GM12891 (cell line): ENCODE measurements at places on chromosomes 7 and 10.
A peak's percentile ranks its signal among the peaks of the same experiment; 100 is the strongest.

DNA sequence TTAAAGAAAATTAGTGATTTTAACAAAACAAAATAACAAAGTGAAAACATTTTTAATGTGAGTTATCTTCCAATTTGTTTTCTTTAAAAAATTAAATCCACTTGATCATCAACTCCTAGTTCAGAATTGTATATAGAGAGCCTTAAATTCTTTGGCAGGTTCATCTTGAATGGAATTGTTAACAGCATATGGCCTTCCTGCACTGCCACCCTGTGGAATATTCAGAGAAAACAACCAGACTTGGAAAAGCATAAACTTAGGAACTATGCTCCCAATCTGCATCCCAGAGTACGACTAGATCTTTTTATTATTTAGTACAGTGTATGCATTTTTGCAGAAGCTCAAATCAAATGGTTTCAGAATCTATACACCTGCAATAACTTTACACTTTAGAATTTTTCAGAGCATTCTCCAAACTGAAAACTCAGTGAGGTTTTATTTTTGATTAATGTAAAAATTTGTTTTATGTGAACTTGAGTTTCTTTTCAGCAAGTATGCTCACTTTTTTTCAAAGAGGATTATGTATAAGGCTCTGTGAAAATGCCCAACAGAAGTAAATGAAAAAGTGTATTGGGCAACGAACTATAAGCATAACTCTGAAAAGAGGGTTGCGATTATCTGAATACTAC is 44.9 kb upstream of the ANK3 start:
- no peak for DNase-seq

DNA sequence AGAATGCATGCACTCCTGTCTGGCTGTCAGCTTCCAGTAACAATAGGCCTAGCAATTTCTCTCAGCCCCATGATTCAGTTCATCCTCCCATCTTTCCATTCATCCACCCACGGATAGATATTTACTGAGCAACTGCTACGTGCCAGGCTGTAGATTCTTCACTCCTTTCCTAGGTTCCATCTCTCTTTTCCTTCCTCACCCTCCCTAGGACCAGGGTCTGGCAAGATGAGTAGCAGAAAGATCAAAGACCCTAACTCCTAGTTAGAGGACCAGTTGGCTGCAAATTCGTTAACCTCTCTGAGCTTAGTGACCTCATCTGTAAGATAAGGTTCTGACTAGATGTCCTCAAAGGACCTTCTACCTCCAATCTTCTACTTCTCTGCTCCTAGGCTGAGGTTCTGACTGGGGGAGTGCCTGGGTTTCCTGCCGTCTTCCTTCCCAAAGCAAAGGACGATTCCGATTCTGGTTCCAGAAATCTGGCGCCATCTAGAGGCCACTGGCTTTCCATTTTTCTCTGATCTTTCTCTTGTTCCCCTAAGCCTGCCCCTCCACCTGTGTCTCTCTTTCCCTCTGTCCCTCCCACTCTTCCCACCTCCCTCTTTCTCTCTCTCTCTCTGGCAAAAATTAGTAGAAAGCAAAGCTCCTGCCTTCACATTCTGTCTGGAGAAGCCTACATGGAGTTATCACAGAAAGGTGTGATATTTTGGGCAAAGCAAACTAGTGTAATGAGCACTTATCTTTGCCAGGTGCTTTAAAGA is 26.2 kb downstream of the TBATA start:
- DNase-seq: peak; percentile 61

GRCh38 chr7:105786520-105787470 is 89.6 kb downstream of the ATXN7L1 start:
- DNase-seq: no peak

DNA sequence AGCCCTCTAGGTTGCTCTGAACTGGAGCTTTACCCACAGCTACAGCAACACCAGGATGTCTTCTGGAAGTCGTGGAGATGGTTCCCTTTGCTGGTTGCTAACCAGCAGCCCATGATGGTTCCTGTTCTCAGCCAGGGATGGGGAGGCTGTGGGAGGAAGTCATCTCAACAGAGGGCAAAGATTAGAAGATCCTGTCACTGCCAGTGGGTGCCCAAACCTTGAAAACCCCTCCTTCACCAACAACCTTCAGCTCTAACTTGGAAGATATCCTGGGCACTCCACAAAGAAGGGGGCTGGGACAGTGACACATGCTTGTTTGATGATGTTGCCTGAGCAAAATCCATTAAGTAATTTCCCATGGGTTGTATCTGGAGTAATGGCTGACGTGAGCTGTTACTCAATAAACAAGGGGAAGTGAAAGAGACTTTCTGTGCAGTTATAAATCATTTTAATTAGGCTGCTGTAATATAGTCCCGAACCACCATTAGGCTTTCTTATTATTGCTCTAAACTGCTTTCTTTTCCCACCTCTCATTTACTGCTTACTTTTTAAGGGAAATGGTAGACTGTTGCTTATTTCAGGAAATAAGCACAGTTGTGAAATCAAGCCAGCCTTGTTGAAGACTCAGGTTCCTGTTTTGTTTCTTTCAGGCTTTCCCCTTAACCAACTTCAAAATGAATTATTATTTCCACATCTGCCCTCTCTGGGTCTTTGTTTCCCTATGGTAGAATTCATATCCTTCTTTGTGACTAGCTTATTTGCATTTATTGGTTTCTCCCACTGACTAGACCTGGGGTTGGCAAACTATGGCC is 124.8 kb downstream of the PPP1R17 start:
- no peak for DNase-seq

DNA sequence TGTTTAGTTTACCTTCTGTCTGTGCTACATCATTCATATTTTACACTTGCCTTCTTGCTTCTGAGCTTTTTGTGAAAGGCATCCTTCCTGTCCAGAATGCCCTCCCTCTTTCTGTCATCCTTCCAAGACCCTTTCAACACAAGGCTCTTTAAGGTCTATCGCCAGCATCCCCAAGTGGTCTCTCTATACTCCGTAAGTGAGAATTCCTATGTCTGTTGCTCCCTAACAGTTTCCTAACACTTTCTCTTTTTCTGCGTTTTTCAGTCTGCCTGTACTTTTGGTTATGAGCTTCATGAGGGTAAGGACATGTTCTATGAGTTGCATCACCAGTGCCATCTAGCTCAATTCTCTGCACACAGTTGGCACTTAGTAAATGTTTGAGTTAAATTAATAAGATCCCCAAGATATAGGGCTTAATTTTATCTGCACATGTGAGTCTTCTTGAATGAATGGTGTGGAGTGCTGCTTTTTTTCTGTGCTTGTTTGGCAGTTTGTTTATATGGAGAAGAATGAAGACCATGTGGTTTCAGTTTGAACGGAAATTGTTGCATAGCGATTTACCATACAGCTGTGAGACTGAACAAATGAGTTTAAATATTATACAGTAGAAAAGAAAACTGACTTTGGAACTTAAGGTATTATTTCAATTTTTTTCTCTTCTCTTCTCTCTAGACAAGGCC is 29.4 kb downstream of the RABGEF1 start:
- no peak for DNase-seq

- no peak for DNase-seq
Observed at GRCh38 chr7:22894546-22894945, 71.9 kb upstream of the TOMM7 start.

DNA sequence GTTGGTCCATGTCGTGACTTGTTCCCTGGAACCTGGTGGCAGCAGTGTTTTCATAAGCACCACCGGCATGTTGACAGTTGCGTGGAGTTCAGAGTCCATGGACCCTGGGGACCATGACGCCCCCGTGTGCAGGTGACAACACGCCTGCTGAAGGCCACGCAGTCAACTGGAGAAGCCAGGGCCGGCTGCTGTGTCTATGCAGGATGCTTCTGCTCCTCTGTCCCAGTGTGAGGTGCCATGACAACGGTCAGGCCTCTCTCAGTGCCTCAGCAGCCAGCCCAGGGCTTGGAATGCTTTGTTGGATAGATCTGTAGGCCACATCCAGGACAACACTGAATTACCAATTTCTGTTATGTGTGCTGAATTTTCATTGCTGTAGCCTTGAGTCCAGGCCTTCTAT is 10.7 kb upstream of the VIPR2 start:
- DNase-seq: no peak

- DNase-seq: no peak
Observed at GRCh38 chr10:113894581-113894980, 40.1 kb downstream of the NHLRC2 start.

DNA sequence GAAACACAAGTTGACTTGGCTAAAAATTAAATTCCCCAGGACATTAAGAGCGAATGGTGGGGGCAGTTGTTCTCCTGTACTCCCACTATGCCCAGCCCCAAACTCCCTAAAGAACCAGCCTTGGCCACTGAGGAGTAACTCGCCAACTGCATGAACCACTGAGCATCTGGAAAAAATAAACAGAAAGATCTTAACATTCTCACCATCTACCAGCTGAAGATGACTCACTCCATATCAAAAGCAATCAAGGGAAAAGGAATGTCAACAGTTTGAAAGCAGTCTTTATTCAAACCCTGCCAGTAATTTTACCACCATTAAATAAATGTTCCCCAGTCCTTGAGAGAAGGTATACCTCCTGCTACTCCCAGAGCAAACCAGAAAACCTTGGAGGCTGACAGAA is 45.4 kb downstream of the CTTNBP2 start:
- no peak for DNase-seq

GRCh38 chr10:13873196-13873595 is 286.4 kb downstream of the PRPF18 start:
- no peak for DNase-seq

GRCh38 chr7:77797734-77798393 is 370 bp downstream of the TMEM60 start:
- DNase-seq: no peak

DNA sequence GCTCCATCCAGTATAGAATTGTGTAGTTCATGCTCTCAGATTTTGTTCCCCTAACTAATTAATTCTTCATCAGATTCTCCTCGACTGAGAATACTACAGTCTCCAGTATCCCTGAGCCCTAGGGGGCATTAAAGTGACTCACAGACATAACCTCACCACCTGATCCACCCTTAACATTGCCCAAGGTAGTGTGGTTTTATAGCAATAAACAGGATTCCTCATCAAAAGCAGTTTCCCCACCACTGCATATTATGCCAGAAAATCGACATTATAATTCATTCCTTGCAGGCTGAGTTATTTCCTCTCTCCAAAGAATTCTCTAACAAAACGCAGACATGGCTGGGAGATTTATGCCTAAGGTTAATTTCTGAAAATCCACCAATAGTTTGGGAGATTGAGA is 1402.5 kb upstream of the CELF2 start:
- DNase-seq: no peak

- DNase-seq: no peak
Observed at GRCh38 chr10:114246679-114247305, 7.7 kb downstream of the VWA2 start.

GRCh38 chr7:67604461-67605386 is 608.1 kb downstream of the TYW1 start:
- no peak for DNase-seq

DNA sequence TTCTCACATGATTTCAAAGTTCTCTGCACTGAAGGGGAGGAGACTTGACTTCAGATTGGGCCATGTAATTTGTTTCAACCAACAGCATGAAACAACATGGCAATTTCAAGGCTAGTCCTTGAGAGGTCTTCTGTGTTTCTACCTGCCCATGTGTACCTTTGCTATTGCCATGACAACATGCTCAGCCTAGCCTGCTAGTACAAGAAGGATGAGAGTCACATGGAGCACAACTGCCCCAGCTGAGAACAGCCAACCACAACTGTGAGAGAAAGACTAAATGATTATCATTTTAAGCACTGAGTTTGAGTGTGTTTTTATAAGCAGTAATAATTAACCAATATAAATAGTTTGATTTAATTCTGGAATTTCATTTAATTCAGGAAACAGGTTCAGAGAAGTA is 41.9 kb downstream of the ANKMY2 start:
- DNase-seq: no peak

- no peak for DNase-seq
Observed at GRCh38 chr10:30782537-30783461, 153.2 kb upstream of the LYZL2 start.

- no peak for DNase-seq
Observed at GRCh38 chr7:89002981-89003956, 207.7 kb upstream of the TEX47 start.

GRCh38 chr7:20438694-20439376 is 108.1 kb downstream of the ITGB8 start:
- no peak for DNase-seq

DNA sequence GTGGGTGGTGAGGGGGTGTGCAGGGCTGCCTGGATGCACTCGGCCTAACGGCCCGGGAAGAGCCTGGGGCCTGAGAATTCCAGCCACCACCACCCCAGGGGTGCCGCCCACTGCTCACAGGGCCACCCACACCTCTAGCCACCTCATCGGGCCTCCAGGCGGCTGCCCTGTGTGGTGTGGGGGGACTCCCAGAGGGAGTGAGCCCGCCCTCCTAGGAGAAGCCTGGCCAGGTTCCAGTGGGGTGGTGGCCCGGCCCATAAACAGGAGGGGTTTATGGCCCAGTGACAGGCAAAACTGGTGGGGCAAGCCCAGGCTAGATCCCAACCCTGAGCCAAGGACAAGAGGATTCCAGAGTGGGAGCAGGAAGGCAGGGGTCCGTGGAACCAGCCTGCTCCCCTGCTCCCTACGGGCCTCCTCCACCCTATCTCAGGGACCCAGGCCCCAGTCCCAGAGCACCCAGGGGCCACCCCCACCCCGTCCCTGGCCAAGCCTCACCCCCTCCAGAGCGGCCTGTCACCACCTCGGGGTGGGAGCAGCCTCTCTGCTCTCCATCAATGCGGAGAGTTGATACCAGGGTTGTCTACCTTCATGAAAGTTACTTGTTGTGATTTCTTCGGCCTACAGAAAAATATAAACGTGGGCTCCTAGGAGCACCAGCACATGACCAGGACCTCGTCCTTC is 20.2 kb upstream of the PDGFA start:
- no peak for DNase-seq

GRCh38 chr7:70735313-70735712 is 396.6 kb upstream of the GALNT17 start:
- DNase-seq: no peak

DNA sequence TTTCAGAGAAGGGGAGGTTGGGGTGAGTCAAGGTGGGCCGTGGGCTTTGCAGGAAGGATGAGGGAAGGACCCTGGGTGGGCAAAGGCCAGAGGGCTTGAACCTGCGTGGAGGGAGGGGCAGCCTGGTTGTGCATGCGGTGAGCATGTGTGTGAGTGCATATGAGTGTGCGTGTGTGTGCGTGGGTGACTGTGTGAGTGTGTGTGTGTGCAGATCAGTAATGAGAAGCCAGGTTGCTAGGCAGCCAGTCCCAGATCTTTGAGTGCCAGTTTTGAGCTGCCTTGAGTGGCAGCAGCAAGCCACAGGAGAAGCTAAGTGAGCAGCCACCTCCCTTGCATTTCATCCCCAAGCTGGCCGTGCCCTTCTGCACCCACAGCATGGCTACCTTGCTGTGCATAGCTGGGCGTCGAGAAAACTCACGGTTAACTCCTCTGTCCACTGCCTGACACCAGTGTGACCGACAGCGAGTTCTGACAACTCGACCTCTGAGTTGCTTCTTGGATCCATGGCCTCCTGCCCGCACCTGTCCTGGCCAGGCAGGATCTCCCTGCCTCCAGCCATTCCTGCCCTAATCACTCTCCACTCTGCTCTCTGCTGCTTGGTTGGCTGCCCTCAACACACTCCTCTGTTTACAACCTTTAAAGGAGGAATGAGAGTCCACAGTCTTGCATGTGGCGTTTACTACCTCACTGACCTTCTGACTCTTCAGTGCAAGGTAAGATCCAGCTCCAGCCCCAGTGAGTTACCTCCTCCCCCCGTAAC is 775.4 kb downstream of the TYW1 start:
- DNase-seq: no peak

- no peak for DNase-seq
Observed at GRCh38 chr10:116802876-116803275, 46.4 kb upstream of the ENO4 start.
